ENCODE measurements at places on chromosomes 5 and 9.

- peak; percentile 42 for DNase-seq
These were observed 14.6 kb upstream of the RNF183 start for GRCh38 chr9:113317777-113318176.

- DNase-seq: no peak
These were observed 240.5 kb upstream of the IRX1 start for GRCh38 chr5:3355126-3355525.

DNA sequence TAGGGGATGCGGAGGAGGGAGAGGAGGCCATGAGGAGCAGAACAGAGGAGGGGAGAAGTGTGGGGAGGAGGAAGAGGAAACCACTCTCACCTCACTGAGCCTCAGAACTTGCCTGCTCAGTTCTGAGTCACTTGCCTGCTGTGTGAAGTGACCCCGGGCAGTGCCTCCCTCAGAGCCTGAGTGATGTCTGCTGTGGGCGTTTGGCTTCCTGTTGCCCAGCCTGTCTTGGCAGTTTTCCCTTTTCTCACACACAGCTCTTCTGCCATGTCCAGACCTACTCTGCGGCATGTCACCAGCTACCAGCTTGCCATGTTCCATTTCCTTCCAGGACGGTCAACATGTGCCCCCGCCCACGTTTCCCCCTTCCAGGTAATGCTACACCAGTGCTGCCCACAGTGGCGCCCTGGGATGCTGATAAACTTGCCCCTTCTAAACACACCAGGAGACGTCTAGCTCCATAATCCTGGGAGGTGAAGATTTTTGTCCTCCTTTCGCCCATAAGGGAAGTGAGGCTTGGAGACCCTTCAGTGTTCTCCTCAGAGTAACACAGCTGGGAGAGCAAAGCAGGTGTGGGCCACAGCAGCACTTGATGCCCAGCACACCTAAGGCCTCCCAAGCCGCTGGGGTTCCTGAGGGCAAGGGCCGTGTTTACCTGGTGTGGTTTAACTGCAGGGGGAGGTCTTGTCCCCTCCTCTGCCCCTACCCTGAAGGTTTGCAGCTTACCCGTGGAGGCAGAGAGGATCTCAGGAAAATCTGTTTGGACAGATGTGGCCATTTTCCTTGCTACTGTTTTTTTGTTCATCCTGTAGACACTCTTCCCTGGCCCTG, 63.8 kb upstream of the RNF130 start:
- peak; percentile 39 for DNase-seq

DNA sequence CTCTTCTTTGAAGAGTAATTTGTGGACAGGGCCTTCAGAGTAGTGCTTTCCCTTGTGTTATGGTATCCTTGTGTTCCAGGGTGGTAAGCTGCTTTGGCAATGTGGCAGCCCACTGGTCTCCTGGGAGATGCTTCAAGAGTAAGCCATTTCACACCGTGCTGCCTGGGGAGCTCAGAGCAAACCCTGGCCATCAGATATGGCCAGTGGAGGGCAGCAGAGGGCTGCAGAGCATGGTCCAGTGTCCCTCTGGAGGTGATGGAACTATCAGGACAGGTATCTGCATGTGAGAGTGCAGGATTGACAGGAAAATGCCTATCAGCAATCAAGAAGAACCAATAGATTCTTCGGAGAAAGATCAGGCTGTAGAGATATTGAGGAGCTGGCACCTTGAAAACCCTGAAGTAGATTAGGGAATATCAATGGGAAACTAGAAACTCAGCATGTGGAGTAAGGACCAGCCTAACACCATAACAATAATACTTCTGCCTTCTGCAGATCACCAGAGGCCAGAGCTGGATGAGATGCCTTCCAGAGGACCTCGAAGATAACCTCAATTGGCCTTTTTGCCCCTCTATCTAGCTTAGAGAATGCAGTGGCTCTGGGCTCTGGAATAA, 90.8 kb downstream of the PLPPR1 start:
- DNase-seq: peak; percentile 19

DNA sequence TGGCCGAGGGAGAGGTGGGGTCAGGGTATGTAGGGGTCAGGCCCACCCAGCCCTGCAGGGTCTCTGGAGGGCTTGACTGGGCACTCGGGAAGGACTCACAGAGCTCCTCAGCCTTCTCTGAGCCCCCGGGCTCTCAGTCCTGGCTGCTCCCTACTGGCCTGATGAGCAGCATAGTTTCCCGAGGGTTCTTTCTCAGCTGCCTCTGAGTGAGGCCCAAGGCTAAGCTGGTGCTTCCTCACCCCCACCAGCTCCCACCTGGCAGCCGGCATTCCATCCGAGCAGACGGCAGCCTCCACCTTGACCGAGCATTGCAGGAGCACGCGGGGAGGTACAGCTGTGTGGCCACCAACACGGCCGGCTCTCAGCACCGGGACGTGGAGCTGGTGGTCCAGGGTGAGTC, 56.0 kb downstream of the HMCN2 start:
- DNase-seq: no peak

- peak; percentile 40 for DNase-seq
These were observed 6.8 kb upstream of the HNRNPA0 start for GRCh38 chr5:137760719-137761516.

- no peak for DNase-seq
These were observed 74.5 kb downstream of the PTCD2 start for GRCh38 chr5:72394688-72395087.

DNA sequence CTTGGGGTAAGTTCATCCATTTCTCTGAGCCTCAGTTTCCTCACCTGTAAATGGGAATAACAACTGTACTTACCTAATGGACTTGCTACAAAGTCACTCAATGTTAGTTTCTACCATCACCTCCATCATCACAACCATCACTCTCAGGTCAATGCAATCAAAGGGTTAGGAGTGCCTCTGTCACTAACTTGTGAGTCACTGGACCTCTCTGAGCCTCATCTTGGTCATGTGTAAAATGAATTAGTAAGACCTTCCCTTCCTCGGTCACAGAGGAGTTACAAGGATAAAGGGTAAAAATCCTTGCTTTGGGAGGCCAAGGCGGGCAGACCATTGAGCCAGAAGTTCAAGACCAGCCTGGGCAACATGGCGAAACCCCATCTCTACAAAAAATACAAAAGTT, 12.8 kb downstream of the FABP6 start:
- no peak for DNase-seq

- DNase-seq: peak; percentile 52
These were observed 149.3 kb downstream of the MELK start for GRCh38 chr9:36721846-36722588.

GRCh38 chr5:30933599-30933998, 259.9 kb upstream of the CDH6 start:
- no peak for DNase-seq

- no peak for DNase-seq
These were observed 44.4 kb downstream of the CAST start for GRCh38 chr5:96706433-96707111.

DNA sequence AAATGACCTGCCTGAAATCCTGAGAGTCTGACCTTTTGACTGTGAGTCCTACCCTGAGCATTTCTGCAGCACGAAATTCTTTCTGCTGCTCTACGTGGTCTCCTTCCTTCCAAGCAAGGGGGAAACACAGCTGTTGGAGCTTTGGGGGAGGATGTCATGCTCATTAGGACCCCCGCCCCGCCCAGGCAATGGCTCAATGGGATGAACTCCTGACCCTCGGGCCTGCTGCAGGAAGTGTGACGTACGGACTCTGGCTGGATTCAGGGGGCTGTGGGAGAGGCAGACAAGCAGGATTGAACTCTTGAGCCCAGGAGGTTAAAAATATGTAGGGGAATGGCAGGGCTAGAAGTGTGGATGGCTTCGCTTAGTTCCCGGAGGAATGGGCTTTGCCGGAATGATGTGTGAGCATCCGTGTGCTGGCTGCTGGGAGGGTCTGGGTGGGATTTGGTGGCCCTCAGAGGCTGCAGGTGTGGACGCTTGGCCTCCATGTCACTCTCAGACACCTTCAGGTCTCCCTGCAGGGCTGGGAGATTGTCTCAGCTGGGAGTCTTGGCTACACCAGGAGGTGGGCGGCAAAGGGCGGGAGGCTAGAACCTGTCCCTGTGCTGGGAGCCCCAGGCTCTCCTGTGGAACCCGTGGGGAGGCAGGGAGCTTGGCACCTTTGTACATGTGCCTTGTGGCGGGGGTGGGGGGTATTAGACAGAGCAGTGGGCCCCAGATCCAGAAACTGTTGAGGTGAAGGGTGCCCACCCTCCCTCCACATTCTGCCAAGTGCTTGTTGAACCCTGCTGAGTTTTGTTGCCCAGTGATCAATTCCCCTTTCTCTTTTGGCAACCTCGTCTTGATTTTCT, 26.3 kb downstream of the STC2 start:
- no peak for DNase-seq

GRCh38 chr9:92977279-92977678, 30.0 kb downstream of the FGD3 start:
- no peak for DNase-seq

DNA sequence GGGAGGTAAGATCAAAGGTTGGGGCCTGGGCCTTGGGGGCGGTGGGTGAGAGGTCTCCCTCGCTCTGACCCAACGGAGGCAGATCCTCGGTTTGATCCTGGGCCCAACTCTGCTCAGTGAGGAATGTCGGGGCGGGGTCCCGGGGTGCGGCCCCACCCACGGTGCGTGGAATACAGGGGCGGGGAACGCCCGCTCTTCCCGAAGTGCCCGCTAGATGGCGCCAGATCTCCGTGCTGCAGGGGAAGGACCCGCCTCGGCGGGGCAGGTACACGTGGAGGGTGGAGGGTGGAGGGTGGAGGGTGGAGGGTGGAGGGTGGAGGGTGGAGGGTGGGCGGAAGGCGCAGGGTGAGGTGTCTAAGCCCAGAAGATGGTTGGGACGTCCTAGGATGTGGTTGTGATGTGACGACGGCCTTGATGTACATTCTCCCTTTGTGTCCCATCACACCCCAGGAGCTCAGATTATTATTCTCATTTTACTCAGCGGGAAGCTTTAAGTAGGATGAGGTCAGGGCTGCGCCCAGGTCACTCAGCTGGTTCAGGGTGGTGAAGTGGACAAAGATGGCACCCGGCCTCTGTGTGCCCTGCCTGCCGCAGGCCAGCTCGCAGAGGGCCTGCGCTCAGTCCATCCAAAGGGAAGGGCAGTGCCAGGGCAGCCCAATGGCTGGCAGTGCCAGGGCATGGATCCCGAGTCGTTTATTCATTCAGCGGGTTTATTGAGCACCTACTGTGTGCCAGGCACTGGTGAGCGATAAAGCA, 9.4 kb upstream of the RPS14 start:
- peak; percentile 55 for DNase-seq

- peak; percentile 95 for DNase-seq
These were observed 117.2 kb upstream of the TBCA start for GRCh38 chr5:77893225-77893860.

DNA sequence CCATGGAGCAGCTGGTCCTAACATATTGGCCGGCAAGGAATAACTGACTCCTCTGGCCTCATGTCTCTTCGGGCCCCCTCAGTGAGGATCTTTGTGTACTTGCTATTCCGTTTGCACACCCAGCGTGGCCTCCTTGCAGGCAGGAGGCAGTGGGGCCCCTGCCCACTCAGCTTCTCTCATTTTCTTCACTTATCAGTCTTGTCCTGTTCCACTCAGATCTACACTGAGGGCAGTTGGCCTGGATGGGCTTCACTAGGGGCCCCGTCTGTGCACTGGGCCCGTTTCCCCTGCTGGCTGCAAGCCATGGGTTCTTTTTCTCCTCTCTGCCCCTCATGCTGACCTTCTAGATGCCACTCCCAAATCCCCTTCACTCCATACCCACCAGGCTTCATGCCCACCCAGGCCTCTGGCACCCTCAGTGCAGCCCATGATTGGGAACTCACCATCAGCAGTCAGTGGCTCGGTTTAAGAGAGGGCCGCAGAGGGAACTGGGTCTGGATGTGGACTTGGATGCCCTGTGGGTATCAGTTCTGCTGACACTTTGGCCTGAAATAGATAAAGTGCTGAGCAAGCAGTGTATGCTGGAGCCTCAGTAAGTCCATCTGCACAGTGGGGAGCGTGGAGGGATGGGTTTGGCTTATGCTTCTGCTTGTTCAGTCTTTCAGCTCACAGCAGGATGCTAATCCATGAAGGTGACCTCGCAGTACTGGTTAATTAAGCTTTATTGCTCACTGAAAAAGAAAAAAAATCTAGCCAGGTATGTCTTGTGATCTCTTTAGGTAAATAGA, 57.9 kb downstream of the ERBIN start:
- no peak for DNase-seq

- DNase-seq: no peak
These were observed 35.4 kb downstream of the AFF4 start for GRCh38 chr5:132928062-132928407.

- peak; percentile 87 for DNase-seq
These were observed 12.5 kb upstream of the EXOSC2 start for GRCh38 chr9:130680836-130681768.
